Neural progenitor cell (in vitro differentiated cells): ENCODE measurements at places on chromosomes 2 and 18. TPM values are rescaled to one million over a fixed set of nuclear protein-coding genes. Genes with fewer than 3 reads are reported as not detected.

Gene KCNK3
- not detected in 2 replicates for total RNA-seq

Gene MRPL19
- total RNA-seq, result 51.7 and 80.4 TPM in 2 replicates

Gene SH3YL1
- total RNA-seq, result 24.3 and 47.9 TPM in 2 replicates

Gene UGT1A7
- total RNA-seq, result not detected in 2 replicates

Gene IL36G
- total RNA-seq, result 0.59 and 1.3 TPM in 2 replicates

Gene DTNA
- 10.0 and 15.0 TPM in 2 replicates for total RNA-seq

DNA sequence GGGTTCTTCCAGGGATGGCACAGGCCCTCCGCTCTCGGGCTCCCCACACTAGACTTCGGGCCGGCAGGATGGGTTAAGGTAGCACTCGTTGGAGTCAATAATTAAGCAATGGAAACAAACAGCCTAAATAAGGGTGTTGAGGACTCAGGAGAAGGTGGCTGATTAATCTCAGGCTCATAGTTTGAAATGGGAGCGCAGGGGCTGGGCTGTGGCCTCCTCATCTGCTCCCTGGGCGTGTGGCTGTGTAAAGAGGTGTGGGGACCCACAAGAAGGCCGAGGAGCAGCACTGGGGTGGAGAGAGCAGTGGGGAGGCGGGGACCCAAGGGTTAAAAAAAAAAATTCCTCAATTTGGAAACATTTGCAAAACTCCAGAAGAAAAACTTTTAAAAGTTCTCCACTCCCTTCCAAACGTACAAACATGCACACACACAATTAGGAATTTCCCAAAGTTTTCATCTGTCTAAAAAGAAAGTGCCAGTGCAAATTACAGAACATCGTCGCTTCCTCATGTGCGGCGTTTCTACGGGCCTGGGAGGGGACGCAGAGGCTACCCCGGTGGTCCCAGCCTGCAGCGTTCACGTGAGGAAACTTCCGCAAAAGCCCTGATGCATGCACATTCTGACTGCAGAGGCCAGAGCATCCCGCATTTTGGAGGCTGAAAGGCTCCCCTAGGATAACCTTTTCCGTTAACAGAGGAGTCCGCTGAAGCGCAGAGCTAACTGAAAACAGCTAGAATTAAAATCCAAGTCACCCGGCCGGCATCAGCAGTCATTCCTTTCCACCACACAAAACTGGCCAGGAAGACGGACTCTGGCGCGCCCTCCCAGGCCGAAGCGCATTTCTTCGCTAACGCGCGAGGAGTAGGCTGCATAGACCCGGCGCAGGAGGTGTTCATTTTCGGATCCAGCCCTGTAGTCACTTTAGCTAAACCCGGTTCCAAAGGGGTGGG is 1.0 kb upstream of the TUBB6 start:
- DNase-seq, result peak; percentile 77
- peak overlapping the region; percentile 82 for H3K4me3 ChIP-seq
- peaks cover 52% of the 10 kb centered on the region for H3K27me3 ChIP-seq
- no peak overlapping the region for H3K27ac ChIP-seq
- H3K4me1 ChIP-seq, result peaks cover 15% of the 10 kb centered on the region

DNA sequence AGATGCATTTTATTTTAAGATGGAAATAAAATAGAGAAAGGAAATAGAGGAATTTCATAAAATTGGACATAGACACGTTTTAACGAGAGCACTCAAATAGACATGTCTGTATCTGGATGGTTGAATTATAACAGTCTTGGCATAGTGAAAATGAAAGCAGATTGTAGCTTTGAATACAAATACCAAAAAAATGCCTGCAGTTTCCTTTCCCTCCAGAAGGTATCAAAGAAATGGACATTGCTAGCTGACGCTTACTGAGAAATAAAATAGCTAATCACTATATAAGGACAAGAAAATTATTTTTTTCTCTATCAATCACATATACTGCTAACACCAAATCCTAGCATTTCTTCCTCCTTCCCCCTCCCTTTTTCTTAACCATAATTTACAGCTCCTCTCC is 11.4 kb upstream of the MAPRE2 start:
- no peak overlapping the region for H3K4me3 ChIP-seq
- no peaks in the 10 kb centered on the region for H3K4me1 ChIP-seq
- no peak overlapping the region for H3K27ac ChIP-seq
- H3K36me3 ChIP-seq, result no peaks in the 10 kb centered on the region

DNA sequence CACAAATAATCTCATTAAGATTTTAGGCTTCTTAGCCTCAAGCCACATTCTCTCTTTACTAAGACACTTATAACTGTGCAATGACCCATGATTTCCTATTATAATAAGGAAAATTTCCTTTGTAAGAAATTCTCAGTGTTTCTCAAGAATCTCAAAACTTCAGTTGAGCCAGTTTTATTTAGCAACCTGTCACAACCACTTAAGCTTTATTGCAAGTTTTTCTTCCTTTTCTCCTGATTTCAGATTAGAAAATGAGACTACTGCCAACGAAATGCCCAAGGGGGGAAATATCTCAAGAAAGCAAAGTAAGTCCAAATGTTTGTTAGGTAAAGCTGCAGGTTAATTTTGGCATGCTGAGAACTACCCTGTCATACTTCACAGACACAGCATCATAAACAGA is 178.5 kb downstream of the THADA start:
- H3K4me3 ChIP-seq, result no peak overlapping the region
- no peak for DNase-seq
- peaks cover 5% of the 10 kb centered on the region for H3K4me1 ChIP-seq

DNA sequence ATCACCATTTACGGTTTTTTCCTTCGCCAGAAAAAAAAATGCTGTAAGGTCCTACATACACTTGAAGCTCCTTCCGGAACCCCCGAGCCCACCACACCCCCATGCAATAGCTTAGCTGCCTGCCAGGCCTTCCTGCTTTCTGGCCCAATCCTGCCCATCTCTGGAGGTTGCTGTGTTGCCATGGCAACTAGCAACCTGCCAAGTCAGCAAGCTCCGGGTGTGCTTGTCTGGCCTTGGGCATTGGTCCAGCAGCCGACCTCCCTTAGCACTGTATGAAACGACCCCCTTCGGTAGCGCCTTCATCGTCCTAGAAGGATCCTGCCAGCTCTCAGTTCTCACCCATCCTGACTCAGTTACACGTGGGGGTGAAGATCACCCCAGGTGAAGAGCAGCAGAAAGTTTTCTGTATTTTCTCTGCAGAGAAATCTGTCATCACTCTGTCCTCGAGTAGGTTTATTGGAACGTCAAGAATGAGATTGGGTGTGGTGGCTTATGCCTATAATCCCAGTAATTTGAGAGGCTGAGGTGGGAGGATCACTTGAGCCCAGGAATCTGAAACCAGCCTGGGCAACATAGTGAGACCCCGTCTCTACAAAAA is 47.4 kb upstream of the MTCL1 start:
- H3K27me3 ChIP-seq, result no peaks in the 10 kb centered on the region
- H3K27ac ChIP-seq, result no peak overlapping the region
- H3K4me1 ChIP-seq, result peaks cover 23% of the 10 kb centered on the region
- H3K36me3 ChIP-seq, result no peaks in the 10 kb centered on the region
